ENCODE measurements at places on chromosomes 7 and 10. TPM values are rescaled to one million over a fixed set of nuclear protein-coding genes. Genes with fewer than 3 reads are reported as not detected.

RADIL gene
- 1.3 TPM for total RNA-seq

PALS2 gene
- total RNA-seq, result 48.2 TPM

HTR5A gene
- not detected for total RNA-seq

- H3K27me3 ChIP-seq, result no peaks in the 10 kb centered on the region
- no peak overlapping the region for H3K27ac ChIP-seq
- H3K4me3 ChIP-seq, result no peak overlapping the region
- H3K4me1 ChIP-seq, result no peaks in the 10 kb centered on the region
- no peak for DNase-seq
- H3K36me3 ChIP-seq, result no peaks in the 10 kb centered on the region
Observed at GRCh38 chr7:93559639-93560491, 14.7 kb downstream of the CALCR start.

DNA sequence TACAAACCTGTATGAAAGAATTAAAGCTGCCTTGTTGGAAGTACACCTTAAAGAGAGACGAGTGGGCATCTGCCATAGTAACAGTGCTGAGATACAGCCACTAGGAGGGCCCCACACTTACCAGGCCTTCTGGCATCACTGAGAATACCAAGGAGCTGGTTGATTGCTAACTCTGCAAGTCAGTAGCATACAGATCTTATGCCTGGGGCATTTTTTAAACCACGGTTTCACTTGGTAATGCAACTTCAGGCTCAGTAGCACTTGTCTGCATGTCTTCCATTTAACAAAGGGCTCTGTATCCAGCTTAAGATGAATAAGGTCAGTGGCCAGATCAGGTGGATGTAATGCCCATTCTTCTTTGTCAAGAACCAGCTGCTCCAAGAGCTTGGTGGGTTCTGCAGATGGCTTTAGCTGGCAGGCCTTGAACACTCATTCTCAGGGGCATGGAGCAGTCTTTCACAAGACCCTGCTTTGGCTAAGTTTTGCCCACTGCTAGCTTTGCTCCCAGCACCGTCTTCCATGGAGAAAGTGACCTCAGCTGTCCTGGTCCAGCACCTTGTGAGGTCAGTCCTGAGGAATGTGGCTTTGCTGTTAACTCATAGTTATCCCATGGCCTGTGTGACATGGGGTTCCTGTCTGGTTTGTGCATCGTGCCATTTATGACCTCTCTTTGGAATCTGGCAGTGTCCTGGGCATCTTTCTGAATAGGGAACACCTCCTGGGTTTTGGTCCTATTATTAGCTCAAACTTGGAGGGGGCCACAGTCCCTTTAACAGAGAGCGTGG, 68.1 kb downstream of the BMPER start:
- no peak overlapping the region for H3K27ac ChIP-seq
- H3K27me3 ChIP-seq, result no peaks in the 10 kb centered on the region
- no peaks in the 10 kb centered on the region for H3K4me1 ChIP-seq
- DNase-seq, result no peak
- H3K36me3 ChIP-seq, result no peaks in the 10 kb centered on the region
- no peak overlapping the region for H3K4me3 ChIP-seq

- DNase-seq, result no peak
- H3K4me3 ChIP-seq, result peak overlapping the region; percentile 56
- H3K27me3 ChIP-seq, result peaks cover 26% of the 10 kb centered on the region
Observed at GRCh38 chr7:155455776-155456737, 1.9 kb upstream of the EN2 start.

- no peak overlapping the region for H3K4me3 ChIP-seq
- no peaks in the 10 kb centered on the region for H3K36me3 ChIP-seq
- H3K4me1 ChIP-seq, result peaks cover 54% of the 10 kb centered on the region
Observed at GRCh38 chr10:113027574-113028455, 77.8 kb downstream of the TCF7L2 start.

All from Panc1 (cell line).